ENCODE measurements at places on chromosomes 12 and 14. TPM values are rescaled to one million over a fixed set of nuclear protein-coding genes. Genes with fewer than 3 reads are reported as not detected.

DNA sequence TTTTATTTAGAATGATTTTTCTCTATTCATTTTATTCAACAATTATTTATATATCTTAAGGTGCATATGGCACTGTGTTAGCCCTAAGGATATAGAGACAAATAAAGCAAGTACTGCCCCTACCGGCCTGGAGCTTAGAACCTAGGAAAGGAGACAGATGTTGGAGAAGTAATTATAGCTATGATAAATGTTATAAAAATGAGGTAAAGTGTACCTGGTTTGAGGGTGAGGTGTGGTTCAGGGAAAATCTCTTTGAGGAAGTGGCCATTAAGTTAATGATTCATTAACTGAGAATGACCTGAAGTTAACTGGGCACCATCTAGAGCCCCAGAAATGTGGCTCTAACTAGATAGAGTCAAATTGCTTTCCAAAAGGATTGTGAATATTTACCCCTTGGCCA, 31.9 kb downstream of the CDKL1 start:
- H3K36me3 ChIP-seq, result no peaks in the 10 kb centered on the region
- H3K27me3 ChIP-seq, result no peaks in the 10 kb centered on the region
- H3K4me1 ChIP-seq, result peaks cover 4% of the 10 kb centered on the region
- no peak overlapping the region for H3K27ac ChIP-seq
- no peak for DNase-seq

DNA sequence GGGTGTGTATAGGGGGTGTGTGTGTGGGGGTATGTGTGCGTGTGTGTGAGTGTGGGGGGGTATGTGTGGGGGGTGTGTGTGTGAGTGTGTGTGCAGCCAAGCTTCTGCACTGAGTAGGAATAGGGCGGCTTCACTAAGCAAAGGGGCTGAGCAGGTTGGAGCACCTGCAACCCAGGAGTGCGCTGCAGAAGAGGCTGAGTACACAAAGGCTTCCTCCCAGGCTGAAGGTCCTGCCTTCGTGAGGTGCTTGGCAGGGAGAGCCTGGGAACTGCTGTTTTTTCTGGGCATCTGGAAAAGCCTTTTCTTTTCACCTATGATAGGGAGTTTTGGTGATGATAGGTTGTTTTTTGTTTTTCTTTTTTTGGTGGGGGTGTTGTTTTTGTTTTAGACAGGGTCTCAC, 6.0 kb upstream of the NUDT14 start:
- no peaks in the 10 kb centered on the region for H3K4me1 ChIP-seq
- H3K36me3 ChIP-seq, result no peaks in the 10 kb centered on the region
- no peaks in the 10 kb centered on the region for H3K27me3 ChIP-seq
- H3K27ac ChIP-seq, result no peak overlapping the region
- DNase-seq, result no peak

RNF212B gene
- total RNA-seq, result not detected

CLEC4C gene
- not detected for total RNA-seq

SLC8B1 gene
- 56.9 TPM for total RNA-seq

GRCh38 chr14:73780391-73780790, 66.2 kb upstream of the PNMA1 start:
- H3K36me3 ChIP-seq, result no peaks in the 10 kb centered on the region
- H3K4me1 ChIP-seq, result peaks cover 43% of the 10 kb centered on the region
- DNase-seq, result no peak
- no peaks in the 10 kb centered on the region for H3K27me3 ChIP-seq

DNA sequence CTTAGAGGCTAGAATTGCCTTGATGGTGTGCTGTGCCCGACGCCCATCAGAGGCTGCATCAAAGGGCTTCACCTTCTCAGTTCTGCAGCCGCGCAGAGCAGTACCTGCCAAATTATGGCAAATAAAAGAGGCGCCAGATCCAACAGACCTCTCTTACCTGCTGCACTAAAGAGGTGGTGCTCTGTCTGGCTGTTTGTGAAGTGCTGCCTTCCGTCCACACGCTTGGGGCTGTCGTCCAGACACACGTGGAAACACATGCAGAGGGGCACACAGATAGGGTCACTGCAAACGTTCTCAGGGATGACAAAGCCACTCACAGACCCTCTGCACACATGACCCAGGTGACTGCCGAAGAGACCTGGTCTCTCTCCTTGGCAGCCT, 617.5 kb downstream of the VRK1 start:
- H3K27me3 ChIP-seq, result peaks cover 63% of the 10 kb centered on the region
- no peak for DNase-seq
- H3K36me3 ChIP-seq, result no peaks in the 10 kb centered on the region
- H3K4me3 ChIP-seq, result no peak overlapping the region
- no peaks in the 10 kb centered on the region for H3K4me1 ChIP-seq
- H3K27ac ChIP-seq, result no peak overlapping the region

DNA sequence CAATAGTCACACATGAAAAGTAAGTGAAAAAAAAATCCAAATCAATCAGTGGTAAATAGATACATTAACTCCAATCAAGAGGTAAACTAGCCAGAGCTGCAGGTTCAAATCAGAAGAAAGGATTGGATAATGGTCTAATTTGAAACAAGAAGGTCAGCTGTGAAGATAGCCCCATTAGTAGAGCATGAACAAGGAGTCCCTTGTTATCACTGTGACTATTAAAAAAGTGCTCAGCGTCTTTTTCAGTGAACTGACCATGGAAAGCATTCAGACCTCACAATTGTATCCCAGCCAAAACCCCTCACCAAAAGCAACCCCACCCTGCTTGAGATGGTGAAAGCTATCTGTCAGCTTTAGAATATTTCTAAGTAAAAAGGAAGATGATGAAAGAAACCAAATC, 125.0 kb upstream of the EGLN3 start:
- DNase-seq, result no peak
- no peak overlapping the region for H3K27ac ChIP-seq
- no peaks in the 10 kb centered on the region for H3K4me1 ChIP-seq
- no peak overlapping the region for H3K4me3 ChIP-seq
- no peaks in the 10 kb centered on the region for H3K27me3 ChIP-seq
- no peaks in the 10 kb centered on the region for H3K36me3 ChIP-seq

WNT5B gene
- 17.1 TPM for total RNA-seq

DNA sequence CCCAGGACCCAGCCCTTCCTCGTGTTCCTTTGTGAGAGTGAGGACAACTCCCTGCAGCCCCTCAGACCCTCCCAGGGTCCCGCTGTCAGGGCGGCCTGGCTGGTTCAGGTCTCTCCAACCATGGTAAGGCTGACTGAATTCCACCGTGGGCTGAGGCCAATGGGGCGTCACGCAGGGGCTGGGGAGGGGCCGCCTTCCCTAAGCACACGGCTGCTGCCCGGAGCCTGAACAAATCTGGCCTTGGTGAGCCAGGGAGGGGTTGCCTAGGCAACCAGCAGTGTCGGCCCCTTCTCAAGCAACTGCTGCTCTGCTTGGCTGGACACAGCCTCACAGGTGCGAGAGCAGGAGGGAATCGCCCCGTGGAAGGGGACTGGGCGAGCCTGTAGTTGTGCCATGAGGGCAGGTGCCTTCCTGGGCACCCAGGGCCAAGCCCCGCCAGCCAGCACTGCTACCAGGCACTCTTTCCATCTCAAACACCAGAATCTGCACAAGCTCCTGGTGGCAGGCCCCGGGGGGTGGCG, 37.0 kb upstream of the GALNT9 start:
- H3K4me1 ChIP-seq, result no peaks in the 10 kb centered on the region
- no peak overlapping the region for H3K4me3 ChIP-seq
- no peak overlapping the region for H3K27ac ChIP-seq
- no peaks in the 10 kb centered on the region for H3K36me3 ChIP-seq

- H3K27ac ChIP-seq, result no peak overlapping the region
- no peaks in the 10 kb centered on the region for H3K27me3 ChIP-seq
- no peak for DNase-seq
- no peaks in the 10 kb centered on the region for H3K36me3 ChIP-seq
Observed at GRCh38 chr14:51879170-51879569, 18.8 kb downstream of the GNG2 start.

- no peaks in the 10 kb centered on the region for H3K36me3 ChIP-seq
- DNase-seq, result no peak
- no peak overlapping the region for H3K4me3 ChIP-seq
- H3K4me1 ChIP-seq, result no peaks in the 10 kb centered on the region
- no peaks in the 10 kb centered on the region for H3K27me3 ChIP-seq
Observed at GRCh38 chr12:67741270-67741669, 92.7 kb downstream of the DYRK2 start.

DNA sequence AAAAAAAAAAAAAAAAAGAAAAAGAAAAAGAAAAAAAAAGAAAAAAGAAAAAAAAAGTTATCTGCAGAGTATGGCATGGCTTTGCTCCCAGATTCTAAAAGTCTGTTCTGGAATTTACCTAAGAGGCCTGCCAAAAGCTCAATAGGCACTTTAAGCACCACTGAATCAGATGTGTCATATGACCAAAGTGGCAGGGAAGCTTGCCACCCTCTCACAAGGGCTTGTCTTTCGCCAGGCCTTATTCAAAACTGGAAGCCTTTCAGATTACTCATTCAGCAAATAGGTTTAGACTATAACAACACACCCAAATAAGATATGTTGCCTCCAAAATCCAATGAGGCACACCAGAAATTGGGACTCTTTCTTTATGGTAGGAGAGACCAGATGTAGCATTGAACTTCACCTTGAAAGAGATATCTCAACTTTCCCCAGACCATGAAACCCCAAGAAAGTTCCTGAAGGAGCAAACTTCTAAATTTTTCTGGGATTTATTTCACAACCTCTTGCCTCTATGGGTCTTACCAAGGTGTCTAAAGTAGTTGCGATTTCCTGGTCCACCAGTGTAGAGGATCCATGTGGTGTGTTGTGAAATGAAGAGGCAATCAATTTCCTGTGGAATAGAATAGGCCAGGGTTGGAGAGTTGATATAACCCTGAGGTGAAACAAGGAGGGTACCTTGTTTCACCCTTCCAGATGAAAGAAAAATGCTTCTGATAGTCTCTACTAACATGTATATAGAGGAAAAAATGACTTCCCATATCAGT, 218.8 kb downstream of the DAD1 start:
- H3K27me3 ChIP-seq, result no peaks in the 10 kb centered on the region
- no peak overlapping the region for H3K27ac ChIP-seq
- no peak for DNase-seq
- H3K4me3 ChIP-seq, result no peak overlapping the region
- H3K4me1 ChIP-seq, result no peaks in the 10 kb centered on the region

DNA sequence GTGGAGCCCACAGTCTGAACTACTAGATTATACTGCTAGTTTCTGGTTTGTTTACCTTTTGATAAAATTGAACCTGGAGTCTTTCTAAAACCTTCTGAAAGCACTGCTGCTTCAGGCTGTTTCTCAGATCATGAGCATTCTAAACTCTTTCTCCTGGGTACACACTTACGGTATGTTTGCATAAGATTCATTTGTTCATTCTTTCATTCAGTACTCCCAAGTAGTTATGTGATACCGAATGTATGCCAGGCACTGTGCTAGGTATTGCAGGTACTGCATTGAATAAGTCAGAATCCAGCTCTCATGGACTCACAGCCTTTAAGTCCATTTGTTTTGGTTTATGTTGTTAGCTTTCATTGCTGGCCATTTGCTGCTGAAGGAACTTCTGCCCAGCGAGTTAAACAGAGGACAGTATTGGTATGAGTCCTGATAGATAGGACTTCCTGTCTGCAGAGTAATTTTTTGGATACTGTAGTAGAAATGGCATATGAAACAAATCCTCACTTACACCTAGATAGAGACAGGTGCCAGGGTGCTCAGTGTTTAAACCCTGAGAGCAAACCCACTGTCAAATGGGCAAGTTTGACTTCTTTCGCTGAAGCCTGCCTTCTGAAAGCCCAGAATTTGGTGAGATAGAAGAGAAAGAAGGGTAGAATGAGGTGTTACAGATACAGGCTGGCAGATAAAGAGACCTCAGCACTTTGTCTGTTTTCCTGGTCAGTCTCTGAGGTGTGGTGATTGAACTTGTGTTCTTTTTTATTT, 2.1 kb downstream of the SUSD6 start:
- H3K27me3 ChIP-seq, result no peaks in the 10 kb centered on the region
- no peaks in the 10 kb centered on the region for H3K4me1 ChIP-seq
- no peaks in the 10 kb centered on the region for H3K36me3 ChIP-seq
- H3K27ac ChIP-seq, result no peak overlapping the region
- H3K4me3 ChIP-seq, result peak overlapping the region; percentile 89

IL31 gene
- total RNA-seq, result not detected

KLHL33 gene
- 4.5 TPM for total RNA-seq

DNA sequence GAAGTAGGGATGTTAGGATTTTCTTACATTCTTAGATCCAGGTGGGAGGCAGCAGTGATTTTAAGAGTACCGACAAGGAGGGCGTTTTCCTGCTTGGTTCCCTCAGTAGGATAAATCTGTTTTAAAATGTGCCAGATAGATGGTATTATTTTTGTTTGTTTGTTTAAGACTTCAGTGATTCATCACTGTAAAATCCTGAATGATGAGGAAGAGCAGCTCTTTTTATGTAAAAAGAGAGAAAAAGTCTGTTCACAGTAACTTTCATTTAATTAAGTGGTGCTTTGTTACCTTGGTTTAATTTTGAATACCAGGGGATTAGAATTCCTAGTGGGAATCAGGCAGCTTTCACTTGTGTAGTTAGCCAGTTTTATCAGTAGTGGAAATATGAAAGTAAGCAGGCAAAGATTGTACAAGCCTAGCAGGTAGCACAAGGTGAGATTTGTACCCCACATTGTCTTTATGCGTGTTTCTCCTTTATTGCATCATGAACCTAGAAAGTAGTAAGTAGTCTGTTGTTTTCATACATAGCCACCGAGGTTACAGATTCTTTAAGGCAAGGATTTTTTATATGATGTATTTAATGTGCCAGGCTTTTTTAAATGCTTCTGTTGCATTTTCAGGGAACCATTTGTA, 349.6 kb downstream of the CCDC91 start:
- no peak overlapping the region for H3K4me3 ChIP-seq
- H3K27ac ChIP-seq, result no peak overlapping the region
- no peaks in the 10 kb centered on the region for H3K36me3 ChIP-seq

- H3K4me3 ChIP-seq, result no peak overlapping the region
- H3K27ac ChIP-seq, result no peak overlapping the region
- no peaks in the 10 kb centered on the region for H3K36me3 ChIP-seq
- H3K4me1 ChIP-seq, result no peaks in the 10 kb centered on the region
- no peaks in the 10 kb centered on the region for H3K27me3 ChIP-seq
Observed at GRCh38 chr12:56683-57346, 9.8 kb upstream of the IQSEC3 start.

ASB2 gene
- total RNA-seq, result 2.1 TPM

GRCh38 chr12:22610131-22610530, 14.8 kb upstream of the ETNK1 start:
- DNase-seq, result no peak
- H3K4me3 ChIP-seq, result no peak overlapping the region
- H3K27me3 ChIP-seq, result no peaks in the 10 kb centered on the region
- no peaks in the 10 kb centered on the region for H3K36me3 ChIP-seq

All from tibial nerve (tissue), 4 donors.